A673 (cell line): ENCODE measurements at places on chromosomes 2 and 18.
A peak's percentile ranks its signal among the peaks of the same experiment; 100 is the strongest.

- no peak for DNase-seq
These were observed 69.6 kb downstream of the MDH1 start for GRCh38 chr2:63658176-63658968.

- DNase-seq = no peak
These were observed 1559.3 kb upstream of the ZEB2 start for GRCh38 chr2:146079216-146079615.

DNA sequence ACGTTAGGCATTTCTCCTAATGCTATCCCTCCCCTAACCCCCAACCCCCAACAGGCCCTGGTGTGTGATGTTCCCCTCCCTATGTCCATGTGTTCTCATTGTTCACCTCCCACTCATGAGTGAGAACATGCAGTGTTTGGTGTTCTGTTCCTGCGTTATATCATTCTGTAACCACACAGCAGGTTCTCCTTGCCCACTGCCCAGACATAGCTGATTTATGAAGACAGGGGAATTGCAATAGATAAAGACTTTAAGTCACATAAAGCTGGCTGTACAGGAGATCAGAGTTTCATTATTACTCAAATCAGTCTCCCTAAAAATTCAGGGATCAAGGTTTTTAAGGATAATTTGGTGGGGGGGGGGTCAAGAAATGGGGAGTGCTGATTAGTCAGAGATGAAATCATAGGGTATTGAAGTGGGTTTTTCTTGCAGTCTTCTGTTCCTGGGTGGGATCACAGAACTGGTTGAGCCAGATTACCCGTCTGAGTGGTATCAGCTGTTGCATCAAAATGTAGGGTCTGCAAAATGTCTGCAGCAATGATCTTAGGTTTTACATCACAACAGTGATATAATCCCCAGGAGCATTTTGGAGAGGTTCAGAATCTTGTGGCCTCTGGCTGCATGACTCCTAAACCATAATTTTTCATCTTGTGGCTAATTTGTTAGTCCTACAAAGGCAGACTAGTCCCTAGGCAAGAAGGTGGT lies 392.1 kb upstream of the KCNJ3 start:
- DNase-seq = no peak

DNA sequence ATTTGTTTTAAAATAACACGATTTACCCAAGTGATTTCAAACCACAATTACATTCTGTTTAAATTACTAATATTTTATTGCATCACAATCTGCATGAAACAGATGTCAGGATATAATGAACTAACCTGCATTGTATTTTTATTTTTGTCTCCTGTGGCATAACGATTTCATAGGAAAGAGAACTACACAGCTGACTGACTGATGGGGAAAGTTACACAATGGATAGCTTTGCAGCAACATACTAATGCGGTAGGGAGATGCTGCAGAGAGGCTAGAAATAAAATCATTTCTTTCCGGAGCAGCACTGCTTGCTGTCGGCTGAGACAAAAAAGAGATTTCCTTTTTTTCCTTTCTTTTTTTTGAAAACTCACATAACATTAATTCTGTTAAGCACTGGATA lies 36.9 kb downstream of the SCN1A start:
- peak; percentile 6 for DNase-seq

DNA sequence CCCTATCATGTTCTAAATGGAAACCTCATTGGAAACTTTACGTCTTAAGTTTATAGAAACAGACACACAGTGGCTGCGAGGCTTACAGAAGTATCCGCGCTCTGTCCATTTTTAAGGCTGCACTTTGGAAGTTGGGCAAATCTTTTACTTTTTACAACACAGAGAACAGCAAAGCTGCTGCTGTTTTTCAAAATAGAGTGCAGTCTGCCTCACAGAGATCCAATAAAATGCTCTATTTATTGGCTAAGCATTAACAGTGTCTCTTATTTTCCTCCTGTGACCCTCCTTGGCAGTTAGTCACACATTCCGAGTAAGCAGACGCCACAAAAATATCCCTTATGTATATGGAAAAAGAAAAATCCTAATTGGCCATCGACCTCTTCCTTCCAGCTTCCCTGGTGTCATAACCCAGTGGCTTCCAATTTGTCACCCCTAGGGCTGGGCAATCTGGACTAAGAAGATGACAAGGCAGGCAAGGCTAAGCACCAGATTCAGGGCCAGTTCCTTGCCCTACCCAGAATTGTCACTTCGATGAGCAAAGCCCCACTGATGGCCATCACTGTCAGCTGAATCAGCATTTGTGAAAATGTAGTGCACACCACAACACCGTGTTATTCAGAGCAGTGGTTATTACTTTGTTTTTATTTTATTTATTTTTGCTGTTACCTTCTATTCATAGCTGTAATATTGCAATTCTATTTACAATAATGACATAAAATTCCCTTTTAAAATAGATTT lies 47.7 kb upstream of the MEIS1 start:
- DNase-seq = no peak
